ENCODE measurements at places on chromosomes 4 and X.
A peak's percentile ranks its signal among the peaks of the same experiment; 100 is the strongest.

DNA sequence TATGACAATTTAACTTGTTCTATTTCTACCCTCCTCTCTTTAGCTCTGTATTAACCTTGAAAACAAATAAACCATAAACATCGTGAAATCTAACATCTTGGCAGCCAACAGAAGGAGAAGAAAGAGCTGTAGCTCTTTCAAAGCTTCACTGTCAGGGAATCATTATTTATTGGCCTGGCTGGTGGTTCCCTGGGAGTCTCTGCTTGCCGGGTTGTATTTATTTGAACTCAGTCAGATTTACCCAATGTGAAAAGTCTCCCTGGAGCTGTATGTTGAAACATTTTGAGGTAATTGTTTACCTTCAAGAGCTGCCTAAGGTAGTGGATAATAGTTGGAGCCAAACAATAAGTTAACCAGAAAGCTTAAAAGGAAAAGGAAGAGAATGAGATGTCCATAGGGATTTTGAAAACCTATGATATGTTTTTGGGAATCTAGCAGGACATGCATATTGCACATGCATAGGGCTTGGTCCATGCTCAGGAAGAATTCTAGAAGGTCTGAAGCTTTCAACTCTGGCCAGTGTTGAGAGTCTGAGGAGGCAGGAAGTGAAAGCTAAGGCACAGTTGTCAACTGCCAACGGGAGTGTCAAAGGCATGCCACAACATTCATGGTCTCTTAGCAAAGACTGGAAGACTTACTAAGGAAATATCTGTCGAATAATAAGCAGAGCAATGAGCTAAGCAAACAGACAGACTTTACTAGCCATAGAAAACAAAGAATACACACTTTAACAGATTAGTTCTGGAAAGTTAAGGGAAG, 621.6 kb downstream of the PCDH7 start:
- no peak for DNase-seq

GRCh38 chr4:155854582-155855226, 11.4 kb downstream of the ASIC5 start:
- no peak for DNase-seq

DNA sequence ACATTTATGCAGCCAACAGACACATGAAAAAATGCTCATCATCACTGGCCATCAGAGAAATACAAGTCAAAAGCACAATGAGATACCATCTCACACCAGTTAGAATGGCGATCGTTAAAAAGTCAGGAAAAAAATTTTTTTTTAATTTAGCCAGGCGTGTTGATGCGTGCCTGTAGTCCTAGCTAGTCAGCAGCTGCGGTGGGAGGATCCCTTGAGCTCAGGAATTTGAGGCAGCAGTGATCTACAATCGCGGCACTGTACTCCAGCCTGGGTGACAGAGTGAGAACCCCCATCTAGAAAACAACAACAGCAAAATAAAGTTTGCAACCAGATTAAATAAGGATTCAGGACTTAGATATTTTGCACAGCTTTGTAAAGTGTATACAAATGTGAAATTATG, 65.7 kb upstream of the ALG13 start:
- DNase-seq: no peak

DNA sequence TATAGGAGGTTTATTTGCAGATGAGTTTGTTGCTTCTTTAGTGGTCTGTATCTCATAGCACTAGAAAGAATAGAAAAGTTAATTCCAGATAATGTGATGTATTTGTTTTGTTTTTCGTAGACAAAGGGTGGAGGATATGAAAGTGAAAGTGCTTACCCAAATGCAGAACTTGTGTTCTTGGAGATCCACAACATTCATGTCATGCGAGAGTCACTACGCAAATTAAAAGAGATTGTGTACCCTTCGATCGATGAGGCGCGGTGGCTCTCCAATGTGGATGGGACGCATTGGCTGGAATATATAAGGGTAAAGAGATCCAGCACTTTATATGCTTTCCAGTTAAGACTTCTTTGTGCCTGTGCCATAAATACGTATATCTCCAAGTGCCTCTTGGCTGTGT, 43.3 kb downstream of the MTMR1 start:
- DNase-seq: no peak

- DNase-seq: no peak
Measured at GRCh38 chrX:68880846-68881552, 52.2 kb downstream of the EFNB1 start.

DNA sequence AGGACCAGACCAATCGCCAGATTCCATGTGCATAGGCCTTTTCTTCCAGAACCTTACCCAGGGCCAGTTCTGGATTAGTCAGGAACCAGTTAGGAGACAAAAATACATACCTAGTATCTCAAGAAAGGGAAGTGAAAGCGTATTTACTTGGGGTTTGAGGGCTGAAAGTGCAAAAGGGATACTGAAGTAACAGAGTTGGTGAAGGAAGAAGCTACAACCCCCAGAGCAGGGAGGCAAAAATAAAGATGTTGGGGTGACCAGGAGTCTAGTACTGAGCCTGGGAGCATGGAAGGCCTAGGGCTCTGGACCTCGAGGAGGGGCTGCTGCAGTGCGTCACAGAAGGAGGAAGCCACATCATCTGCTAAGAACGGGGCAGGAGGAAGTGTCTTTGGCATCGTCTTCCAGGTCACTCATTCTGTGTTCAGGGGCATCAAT, 38.3 kb downstream of the TKTL1 start:
- no peak for DNase-seq

- no peak for DNase-seq
Measured at GRCh38 chr4:20565075-20565721, 135.1 kb upstream of the PACRGL start.

DNA sequence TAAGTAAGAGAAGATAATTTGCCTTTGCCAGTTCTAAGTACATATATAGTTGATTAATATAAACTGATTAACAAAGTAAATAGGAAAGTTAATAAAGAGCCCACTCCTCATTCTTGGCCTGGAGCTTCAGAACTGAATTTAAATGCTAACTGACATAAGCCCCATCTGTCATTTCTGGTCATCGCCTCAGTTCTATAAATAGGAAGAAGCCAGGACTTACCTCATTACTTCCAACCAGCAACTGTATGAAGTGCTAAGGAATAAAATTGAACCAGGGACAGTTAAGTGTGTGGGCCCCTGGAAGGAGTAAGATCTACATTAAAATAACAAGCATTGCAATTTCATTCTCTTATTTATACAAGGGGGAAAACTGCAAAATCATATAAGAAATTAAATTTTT, 52.0 kb upstream of the PDLIM5 start:
- DNase-seq: no peak

DNA sequence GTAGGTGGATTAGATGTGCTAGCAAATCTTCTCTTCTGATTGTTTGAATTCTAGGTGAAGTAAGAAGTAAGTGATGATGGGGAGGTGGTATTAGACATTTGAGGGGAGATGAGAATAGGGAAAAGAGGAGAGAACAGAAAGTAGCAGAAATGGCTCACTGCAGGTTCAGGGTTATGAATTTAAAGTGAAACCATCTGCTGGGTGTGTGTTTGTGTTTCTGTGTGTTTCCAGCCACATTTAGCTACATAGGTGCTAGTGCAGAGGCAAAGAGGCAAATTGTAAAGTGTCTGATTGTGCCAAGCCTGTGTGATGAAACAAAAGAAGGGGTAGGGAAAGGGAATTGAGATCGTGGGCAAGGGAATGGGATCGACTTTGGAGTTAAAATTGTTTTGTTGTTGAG, 50.6 kb downstream of the ZFX start:
- DNase-seq: no peak

- no peak for DNase-seq
Measured at GRCh38 chrX:6464726-6465125, 70.2 kb downstream of the VCX3A start.

GRCh38 chrX:130024127-130024526, 41.7 kb downstream of the BCORL1 start:
- peak; percentile 20 for DNase-seq

- DNase-seq: no peak
Measured at GRCh38 chrX:43349363-43349762, 306.7 kb upstream of the MAOA start.

GRCh38 chrX:3690140-3690539, 23.3 kb downstream of the PRKX start:
- no peak for DNase-seq

GRCh38 chr4:143402776-143403552, 66.3 kb downstream of the GAB1 start:
- no peak for DNase-seq

DNA sequence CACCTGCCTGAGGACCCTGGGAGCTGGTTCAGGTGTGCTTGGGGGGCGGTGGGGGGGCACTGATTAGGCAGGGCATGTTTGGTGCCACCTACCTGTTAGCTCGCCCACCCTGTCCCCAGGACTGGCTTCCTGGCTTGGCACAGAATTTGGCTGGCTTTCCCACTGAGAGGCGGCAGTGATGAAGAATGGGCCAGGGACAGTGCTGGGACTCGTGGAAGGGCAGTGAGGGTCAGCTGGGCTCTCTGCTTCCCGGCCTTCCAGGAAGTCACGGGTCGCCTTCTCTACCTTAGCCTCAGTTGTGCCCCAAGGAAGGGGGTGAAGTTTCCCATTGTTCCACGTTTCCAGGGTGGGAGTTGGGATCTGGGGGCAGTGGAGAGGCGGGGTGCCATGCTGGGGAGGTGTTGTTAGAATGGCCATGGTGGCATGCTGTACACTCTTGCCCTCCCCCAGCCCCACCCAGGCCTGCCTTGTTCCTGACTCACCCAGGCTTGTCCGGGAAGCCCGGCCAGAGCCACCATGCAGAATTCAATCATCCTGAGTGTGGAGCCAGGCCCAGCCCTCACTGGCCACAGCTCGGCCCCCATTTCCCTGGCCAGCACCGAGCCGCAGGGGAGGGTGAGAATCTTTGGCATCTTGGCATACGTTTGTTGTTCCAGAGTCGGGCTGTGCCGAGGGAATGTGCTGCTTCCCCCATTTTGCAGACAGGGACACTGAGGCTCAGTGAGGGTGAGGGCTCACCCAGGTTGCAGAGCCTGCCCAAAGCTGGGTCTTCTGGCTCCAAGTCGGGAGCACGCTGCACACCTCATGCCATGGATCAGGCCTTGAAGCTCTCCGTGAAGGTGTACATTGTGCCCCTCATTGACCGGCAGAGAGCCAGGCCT, 21.9 kb upstream of the GPR78 start:
- DNase-seq: no peak

DNA sequence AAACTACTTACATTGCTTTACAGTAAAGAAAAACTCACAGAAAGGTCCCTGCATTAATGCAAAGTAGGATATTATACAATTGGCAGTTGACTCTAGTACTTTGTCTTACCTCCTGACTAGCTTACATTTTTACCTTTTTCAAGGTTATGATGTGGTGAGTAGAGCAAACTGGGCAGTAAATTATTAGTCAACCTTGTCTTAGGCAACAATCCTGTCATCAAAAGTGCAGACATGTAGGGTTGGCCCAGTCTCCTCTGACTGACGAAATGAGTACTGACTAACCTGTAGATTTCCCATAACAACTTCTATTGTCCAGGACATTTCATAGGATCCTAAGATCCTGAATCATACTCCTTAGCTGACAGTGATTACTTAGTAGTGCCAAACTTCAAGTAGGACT, 142.0 kb upstream of the NUDT6 start:
- no peak for DNase-seq

DNA sequence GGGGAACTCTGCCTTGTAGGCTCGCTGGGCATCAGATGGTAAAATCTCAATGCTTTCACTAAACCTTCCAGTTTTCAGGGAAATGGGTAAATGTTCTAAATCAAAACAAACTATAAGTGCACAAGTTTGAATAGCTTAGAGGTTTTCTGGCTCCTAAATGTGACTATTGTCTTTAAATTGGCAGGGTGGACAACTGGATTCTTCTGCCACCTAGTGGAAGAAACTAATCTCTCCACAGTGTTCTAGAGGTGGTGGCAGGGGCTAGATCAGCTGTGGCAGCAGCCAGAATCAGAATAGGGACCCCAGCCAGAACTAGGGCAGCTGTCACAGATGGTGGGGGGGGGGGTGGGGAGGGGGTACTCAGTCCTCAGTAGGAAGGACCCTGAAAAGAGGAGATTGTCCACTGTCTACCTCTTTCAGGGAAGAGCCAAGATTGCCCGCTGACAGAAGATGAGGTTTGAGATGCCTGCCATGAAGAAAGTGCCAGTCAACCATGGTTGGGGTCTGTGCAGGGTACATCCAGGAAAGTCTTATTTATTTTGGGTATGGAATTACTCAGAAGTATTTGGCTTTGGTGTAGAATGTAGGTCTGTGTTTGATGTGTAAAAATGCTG, 201.4 kb downstream of the CCNG2 start:
- no peak for DNase-seq

DNA sequence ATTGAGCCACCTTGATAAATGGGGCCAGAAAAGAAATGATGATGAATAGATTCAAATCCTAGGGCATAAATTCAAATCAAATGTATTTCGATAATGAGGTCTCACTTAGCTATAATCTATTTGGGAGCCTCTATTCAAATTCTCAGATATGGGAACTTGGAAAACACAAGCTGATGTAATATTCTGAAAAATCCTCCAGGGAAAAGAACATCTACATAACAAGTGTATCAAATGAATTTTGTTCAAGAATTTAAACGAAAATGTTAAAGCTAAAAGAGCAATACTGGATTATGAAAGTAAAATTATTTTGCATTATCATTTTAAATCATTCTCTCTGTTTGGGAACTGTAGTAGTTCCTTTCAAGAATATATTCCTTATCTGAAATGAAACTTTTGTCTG, 38.9 kb upstream of the RAP1GDS1 start:
- no peak for DNase-seq

- DNase-seq: no peak
Measured at GRCh38 chr4:147049946-147050345, 104.3 kb upstream of the TTC29 start.

DNA sequence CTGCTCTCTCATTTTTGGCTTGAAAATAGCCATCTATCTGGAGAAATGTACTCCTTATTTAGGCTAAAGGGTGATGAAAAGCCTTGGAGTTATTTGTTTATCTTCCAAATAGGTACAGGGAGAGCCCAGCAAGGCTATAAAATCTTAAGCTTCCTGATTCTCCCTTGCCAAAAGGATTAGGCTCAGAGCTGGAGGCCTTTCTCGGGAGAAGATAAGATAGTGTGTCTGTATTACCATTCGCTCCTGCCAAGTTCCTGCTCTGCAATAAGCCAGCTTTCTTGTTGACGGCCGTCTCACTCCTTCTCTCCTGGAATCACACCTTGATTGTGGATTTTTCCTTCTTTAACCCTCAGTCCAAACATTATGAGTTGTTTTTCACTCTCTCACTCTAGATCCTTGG, 171.8 kb upstream of the TTC29 start:
- DNase-seq: no peak
